SK-N-DZ (cell line): ENCODE measurements at places on chromosomes 5 and 9.

- no peak for DNase-seq
Observed at GRCh38 chr9:89701221-89701798, 96.5 kb downstream of the GADD45G start.

- no peak for DNase-seq
Observed at GRCh38 chr5:112106878-112107277, 312.2 kb downstream of the EPB41L4A start.

- DNase-seq = no peak
Observed at GRCh38 chr9:121367306-121368137, 2.5 kb downstream of the STOM start.

DNA sequence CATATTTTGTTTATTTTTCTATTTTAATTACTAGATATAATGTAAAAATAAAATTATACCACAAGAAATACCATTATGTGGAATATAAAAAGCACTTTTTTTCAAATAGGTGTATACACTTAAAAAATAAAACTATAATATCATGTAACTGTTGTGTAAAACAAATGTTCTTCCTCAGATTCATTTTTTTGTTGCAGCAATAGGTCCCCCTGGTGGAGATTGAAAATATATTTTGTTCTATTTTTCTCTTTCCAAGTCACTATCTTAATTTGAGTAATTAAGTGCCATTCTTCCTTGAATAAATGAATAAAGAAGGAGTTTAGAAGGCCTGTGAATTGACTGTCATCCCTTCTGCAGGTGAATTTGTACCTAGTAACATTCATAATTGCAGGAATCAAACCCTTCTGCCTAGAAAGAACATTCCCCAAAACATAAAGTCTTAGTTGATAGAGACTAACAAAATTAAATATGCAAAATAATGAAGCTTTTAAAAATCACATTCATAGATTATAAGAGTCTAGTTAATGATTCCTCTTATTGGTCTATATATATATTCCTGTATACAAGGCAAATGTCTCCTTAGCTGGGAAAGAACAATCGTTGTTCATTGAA, 23.4 kb downstream of the CETN3 start:
- DNase-seq = peak; percentile 42

GRCh38 chr5:121189342-121190305, 662.1 kb upstream of the FTMT start:
- DNase-seq = peak; percentile 35

GRCh38 chr5:57989378-57989777, 470.5 kb downstream of the PLK2 start:
- DNase-seq = no peak

DNA sequence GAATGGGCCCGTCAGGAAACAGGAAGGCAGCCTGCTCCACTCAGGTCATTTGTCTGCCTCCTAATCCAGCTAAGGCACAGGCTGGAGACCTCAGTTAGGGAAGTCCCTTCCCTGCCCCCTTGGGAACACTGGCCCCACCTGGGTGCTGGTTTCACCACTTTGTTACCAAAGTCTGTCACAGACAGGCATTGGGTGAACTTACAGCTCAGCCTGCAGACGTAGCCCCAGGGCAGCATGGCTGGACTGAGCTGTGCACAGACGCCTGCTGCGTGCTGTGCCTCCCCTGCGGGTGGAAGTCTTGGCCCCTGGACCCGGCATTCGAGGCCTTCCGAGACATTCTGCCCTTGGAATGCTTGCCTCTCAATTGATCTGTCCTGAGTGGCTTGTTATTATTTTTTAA, 48.9 kb downstream of the TENT4A start:
- DNase-seq = no peak

DNA sequence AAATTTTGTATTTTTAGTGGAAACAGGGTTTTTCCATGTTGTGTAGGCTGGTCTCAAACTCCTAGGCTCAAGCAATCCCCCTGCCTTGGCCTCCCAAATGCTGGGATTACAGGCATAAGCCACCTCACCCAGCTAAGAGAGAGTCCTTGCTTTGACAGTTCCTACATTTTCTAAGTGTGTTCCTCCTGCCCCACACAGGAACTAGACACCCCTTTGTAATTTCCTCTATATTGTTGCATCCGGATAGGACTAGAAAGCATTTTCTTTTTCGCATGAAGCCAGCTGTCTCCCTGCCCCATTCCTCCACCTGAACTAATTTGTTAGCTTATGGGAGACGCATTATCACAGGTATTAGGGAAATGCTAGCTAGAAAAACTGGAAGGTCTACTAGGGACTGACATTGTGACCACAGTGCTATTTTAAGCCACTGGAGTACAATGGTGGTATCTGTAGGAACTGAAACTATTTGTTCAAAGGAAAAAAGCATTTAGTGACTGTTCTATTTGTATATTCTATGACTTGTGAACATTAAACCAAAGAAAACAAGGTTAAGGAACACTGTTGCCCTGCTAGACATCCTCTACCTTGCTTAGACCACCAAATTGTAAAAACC, 214.1 kb downstream of the SMARCA2 start:
- DNase-seq = no peak

- peak; percentile 32 for DNase-seq
Observed at GRCh38 chr5:126354012-126354857, 69.0 kb upstream of the GRAMD2B start.

- DNase-seq = no peak
Observed at GRCh38 chr5:66118304-66118703, 25.8 kb upstream of the SREK1 start.

GRCh38 chr5:169610606-169611005, 26.5 kb upstream of the DOCK2 start:
- DNase-seq = no peak

DNA sequence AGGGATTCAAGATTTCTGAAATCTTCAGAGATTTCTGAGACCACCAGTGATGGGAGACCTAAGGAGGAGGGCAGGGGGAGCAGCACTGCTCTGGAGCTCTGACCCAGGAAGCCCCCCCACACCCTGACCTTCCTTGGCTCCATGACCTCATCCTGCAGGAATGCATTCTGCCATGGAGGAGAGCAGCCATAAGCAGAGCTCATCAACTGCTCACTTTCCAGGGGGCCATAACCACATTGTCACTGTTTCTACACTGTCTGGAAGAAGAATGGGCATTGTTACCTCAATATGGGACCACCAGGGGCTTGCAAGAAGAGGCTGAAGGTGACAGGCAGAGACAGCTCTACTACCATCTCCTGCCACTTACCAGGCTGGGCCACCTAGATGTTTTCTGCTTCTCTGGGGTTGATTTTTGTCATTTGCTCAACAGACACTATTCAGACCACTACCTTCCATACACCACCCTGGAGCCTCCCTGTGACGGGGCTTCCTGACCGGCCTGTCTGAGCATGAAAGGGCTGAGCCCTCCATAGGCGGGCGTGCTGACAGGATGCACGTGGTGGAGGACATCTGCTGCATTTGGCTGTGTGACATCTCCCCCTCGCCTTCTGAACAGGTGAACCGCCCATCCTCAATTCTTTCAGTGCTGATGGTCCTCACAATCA, 2.3 kb upstream of the TSC1 start:
- DNase-seq = no peak

DNA sequence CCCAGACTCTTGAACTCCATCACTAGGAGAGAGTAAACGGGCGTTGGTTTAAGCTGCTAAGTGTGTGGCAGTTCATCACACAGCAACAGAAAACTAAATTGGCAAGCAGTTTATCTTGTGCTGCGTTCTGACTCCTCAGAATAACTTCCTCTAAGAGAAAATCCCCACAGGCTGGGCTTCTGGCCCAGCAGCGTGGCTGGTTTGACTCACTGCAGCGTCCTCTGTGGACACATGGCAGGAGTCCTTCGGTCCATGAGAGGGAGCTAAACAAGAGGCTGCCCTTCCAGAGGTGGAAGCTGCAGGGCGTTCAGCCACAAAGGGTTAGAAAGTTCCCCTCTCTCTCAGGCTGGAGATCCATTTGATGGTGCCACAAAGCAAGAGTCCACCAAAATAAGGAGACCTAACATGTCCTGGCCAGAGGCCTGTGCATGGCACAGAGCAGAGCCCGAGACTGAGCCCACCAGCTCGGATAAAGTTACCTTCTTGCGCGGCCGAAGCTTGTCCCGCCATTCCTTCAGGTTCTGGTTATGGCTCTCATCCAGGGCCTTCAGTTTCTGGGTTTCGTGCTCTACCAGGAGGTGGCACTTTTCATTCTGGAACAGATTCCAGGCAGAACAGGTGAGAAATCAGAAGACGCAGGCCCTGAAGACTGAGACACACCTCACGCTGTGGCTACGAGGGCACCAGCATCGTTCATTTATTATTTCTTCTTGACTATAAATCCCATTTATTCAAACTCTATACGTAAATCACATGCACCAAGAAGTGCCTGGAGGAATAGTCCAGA, 46.2 kb upstream of the FBXW11 start:
- no peak for DNase-seq

DNA sequence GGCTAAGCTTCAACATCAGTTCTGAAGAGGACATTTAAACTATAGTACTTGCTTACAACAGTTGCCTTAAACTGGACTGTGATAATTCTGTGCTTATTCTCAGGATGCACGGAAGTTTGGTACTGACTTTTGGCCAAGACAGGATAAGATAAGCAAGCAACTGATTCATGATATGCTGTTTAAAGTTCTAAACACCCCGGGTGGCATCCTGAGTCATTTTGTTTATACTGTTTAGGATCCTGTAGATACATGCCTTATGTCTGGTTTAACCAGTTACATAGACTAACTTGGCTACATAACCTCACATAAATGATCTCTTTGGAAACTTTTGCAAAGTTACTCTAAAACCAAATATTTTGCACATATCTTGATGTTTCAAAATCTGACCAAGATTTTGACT, 95.9 kb downstream of the CDH9 start:
- no peak for DNase-seq

- DNase-seq = peak; percentile 32
Observed at GRCh38 chr5:38922199-38922598, 76.4 kb downstream of the OSMR start.

- DNase-seq = no peak
Observed at GRCh38 chr9:94720846-94721549, 5.5 kb upstream of the AOPEP start.

GRCh38 chr5:83146441-83146840, 69.1 kb downstream of the XRCC4 start:
- DNase-seq = no peak

DNA sequence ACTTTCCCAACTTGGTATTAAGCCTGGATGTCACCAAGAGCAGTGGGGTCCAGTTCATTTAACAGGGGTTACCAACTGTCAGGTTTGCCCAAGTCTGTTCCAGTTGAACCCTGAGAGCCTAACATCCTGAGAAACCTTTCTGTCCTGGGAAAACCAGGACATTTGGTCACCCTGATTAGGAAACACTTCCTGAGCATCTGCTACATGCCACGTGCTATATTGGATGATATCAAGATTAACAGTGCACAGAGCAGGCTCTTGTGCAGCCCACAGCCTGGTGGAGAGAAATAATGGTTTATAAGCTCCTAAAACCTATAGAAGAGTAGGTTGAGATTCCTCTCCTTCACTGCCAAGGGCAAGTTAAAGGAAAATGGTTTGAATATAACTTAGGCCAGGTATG, 102.9 kb upstream of the RAD23B start:
- peak; percentile 25 for DNase-seq

GRCh38 chr5:402615-403359, 40.2 kb upstream of the EXOC3 start:
- no peak for DNase-seq

DNA sequence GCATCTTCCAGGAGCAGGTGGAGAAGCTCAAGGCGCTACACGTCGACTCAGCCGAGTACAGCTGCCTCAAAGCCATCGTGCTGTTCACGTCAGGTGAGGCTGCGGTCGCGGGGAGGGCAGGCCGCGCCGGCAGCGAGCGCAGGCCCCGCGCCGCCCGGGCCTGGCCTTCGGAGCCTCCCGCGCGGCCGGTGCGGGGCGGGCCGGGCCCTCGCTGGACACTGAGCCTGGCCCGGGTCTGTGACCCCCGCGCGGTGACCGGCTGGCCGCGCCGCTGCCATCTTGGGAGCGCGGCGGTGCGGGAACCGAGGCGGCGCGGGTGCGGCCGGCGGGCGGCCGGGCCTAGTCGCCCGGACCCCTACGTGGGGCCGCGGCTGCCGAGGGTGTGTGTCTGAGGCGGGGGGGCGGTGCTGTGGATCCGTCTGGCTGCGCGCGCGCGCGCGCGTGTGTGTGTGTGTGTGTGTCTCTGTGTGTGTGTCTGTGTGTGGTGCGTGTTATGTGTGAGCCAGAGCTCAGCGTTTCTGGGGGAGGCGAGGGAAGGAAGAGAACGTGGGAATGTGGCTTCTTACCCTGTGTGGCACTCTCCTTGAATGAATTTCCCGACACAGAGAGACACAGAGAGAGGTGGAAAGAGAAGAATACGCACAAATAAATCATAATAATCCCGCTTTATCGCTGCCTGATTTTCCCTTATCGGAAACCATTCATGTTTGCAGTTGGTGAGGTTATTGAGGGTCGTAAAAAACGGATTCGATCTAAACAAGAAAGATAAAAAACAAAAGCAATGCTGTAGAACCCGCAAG, 5.5 kb downstream of the NR2F1 start:
- no peak for DNase-seq

- DNase-seq = no peak
Observed at GRCh38 chr5:29079771-29080170, 2041.4 kb upstream of the CDH9 start.
